ENCODE measurements at places on chromosomes 11 and 22.

- DNase-seq: peak; percentile 24
Observed at GRCh38 chr11:13287036-13287435, 9.4 kb downstream of the BMAL1 start.

- no peak for DNase-seq
Observed at GRCh38 chr22:39269095-39269790, 24.5 kb upstream of the PDGFB start.

GRCh38 chr11:15045891-15046290 lies 27.5 kb upstream of the CALCB start:
- DNase-seq: no peak

GRCh38 chr11:63404161-63404935 lies 34.8 kb downstream of the SLC22A9 start:
- DNase-seq: no peak
